ENCODE measurements at places on chromosomes 6 and 20.

DNA sequence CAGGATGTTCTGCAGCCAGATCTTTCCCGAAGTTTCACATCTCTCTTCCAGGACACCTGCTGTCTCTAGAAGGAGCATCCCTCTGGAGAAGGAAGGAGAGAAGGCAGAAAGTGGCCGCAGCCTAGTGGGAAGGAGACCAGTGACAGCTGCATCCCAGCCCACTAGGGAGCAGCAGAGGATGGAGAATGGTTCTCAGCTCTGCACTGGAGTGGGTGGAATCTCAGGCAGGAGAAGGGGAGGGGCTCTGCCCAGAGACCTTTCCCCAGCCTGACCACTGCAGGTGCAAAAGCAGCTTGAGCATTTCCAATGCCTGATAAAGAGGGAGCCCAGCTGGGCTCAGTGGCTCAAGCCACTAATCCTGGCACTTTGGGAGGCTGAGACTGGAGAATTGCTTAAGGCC is 32.3 kb downstream of the NCR2 start:
- DNase-seq: no peak

GRCh38 chr6:39834278-39834677 is 42.1 kb downstream of the DAAM2 start:
- no peak for DNase-seq

DNA sequence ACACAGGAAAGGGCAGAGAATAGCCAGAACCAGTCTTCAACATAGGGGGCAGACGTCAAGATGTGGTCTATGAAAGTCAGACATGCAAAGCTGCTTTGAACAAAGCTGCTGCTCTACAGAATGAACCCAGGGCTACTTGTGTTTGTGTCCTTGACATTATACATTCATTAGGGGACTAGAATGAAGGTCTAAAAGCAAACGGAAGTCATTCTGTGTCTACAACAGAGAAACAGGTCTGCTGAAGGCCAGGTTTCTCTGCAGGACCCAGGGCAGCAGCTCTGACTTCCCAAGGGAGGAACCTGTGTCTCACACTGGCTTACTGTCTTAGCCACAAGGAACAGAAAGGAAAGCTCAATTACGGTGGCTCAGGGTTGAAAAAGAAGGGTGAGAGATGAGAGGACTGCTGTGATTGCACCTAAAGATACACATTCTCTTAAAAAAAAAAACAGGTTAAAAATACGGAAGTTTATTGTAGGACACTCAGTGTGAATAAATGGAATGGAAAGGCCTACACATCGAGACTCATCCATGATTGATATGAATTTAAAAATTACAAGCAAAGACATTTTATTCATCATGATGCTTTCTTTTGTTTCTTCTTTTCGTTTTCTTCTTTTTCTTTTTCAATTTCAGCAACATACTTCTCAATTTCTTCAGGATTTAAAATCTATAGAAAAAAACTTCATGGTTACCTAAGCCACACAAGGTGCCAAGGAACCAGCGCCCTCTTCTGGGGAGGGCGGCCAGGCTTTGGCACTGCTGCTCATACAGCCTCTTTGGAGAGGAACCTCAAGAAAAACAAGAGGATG is 6.7 kb downstream of the PSMA7 start:
- DNase-seq: peak; percentile 46

DNA sequence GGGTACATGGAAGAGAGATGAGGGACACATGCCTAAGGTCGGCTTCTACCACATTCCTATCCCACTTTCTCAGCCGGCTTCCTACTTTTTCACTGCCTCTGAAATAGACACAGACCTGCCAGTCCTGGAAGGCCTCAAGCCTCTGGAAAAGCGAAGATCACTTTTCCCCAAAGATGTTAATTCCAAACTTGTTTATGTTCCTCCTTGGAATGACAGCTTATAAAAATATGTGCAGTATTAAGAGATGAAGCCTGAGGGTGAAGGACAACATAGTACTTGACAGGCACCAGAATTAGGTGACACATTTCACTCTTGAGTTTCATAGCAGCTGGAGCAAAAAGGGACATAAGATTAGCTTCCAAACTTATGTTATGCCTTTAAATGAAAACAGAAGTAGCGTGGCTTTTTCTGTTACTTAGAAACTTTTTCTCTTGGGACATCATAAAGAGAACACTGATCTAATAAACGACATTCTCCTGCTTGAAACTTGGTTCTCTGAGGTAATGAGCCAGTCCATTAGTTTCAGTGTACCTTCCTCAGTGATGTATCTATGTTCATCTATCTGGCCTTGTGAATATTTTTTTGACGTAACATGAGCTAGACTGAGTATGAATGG is 25.3 kb downstream of the FOXO3 start:
- no peak for DNase-seq

DNA sequence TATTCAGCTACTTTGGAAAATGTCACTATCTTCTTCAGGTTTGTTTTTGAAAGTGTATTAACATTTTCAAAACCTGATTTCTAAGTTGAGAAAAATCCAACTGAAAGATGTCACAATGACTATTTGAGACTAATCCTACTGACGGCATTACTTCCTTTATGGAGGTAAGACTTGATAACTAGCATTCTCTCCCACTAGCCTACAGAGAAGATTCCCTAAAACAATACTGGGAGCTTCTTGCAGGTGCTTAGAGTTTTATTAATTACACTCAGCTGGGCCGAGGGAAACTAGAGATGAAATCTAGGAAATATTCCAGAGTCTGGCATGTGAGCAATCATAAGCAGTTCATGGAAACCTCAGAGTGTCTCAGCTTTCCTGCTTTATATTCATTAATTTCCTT is 114.0 kb downstream of the LCA5 start:
- DNase-seq: no peak

DNA sequence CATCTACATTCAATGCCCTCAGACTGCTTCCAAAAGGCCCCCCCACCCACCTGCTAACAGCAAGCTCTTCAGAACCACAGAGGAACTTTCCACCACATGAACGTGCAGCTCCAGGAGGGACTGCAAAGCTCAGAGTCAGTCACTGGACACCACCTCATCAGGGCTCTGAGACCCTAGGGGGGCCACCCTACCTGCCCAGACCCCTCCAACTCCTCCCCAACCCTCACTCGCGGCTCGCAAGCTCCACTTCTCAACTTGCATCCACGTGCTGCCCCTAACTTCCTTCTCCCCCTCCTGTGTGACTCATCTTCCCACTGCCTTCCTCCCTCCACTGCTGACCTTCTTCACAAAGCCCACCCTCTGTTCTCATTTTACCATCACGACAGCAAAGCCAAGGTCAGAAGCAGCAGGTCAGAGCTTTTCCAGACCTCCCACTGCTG is 6.5 kb downstream of the MBOAT1 start:
- DNase-seq: no peak

DNA sequence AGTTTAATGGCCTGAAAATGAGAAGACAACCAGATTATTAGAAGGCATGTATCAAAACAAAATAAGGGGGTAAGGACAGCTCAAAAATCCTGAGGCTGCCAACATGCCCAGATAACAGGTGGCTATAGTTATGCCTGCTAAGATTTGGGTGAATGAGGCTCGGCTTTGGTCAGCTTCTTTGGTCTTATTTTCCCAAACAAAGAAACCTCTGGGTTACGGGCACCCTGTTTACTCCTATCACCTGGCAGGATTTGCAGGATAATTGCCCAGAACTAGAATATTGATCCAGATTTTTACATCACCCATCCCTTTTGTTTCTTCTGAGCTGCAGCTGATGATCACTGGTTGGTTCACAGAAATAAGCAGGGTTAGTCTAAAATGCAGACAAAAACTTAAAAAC is 74.3 kb downstream of the SLC16A10 start:
- DNase-seq: no peak

DNA sequence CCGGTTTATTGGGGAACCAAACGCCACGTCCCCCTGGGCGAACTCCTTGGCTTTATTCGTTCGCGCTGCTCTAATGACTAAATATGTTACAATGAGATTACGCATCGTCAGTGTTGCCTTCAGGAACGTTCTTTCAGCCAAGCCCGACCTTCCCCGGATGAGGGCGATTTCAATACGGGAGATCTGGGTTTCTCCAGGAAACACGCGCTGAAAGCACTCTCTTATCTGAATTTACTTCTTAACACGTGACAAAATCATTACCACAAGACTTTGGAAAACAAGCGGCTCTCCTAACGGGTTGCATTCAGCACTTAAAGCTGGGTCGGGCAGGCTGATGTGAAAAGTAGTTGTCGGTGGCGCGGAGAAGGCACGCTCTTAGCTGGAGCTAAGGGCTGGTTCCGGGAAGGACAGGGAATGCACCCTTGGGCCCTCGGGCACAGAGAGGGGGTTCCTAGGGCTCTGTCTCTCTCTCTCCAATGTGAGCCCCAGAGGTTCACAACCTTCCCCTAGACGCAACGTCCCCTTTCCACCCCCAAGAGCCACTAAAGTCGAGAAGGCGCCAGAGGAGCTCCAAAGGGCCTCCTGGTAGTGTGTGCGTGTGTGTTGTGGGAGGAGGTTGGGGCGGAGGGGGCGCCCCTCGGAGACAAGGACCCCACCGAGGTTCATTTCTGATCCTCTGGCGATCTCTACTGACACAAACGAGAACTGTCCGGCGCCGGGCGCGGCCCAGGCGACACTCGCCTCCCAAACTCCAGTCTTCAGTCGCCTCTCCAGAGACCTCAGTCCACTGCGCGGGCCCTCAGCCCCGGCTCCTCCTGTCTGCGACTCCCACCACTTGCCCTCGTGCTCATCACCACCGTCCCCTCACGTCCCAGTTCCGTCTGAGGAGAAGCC is 7.1 kb upstream of the NKX2-2 start:
- DNase-seq: no peak

GRCh38 chr6:131377112-131377705 is 195.8 kb upstream of the ARG1 start:
- no peak for DNase-seq

GRCh38 chr20:58778760-58779159 is 71.9 kb downstream of the GNAS-AS1 start:
- no peak for DNase-seq

DNA sequence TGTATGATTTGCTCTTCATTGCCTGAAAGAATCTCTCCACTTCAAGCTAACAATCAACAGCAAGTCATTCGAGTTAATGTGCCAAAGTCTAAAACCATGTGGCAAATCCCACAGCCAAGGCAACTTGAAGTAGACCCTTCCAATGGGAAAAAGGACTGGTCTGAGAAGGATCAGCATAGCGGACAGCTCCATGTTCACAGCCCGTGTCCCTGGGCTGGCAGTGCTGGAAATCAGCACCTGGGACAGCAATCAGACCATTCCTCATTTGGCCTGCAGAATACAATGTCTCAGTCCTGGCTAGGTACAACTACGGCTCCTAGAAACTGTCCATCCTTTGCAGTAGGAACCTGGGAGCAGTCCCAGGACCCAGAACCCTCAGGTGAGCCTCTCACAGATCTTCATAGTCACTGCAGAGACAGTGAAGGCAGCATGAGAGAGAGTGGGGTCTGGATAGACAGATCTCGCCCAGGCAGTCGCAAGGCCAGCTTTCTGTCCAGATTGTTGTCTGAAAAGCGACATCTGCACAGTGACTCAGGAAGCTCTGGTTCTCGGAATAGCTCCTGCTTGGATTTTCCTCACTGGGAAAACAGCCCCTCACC is 1.1 kb downstream of the GJA10 start:
- DNase-seq: no peak

GRCh38 chr6:33050014-33050810 is 23.2 kb downstream of the HLA-DPA1 start:
- DNase-seq: no peak

Data from activated CD4-positive, alpha-beta T cell treated with anti-CD3 and anti-CD28 coated beads for 24 hours (primary cell).